ENCODE measurements at places on chromosomes 6 and 20.

DNA sequence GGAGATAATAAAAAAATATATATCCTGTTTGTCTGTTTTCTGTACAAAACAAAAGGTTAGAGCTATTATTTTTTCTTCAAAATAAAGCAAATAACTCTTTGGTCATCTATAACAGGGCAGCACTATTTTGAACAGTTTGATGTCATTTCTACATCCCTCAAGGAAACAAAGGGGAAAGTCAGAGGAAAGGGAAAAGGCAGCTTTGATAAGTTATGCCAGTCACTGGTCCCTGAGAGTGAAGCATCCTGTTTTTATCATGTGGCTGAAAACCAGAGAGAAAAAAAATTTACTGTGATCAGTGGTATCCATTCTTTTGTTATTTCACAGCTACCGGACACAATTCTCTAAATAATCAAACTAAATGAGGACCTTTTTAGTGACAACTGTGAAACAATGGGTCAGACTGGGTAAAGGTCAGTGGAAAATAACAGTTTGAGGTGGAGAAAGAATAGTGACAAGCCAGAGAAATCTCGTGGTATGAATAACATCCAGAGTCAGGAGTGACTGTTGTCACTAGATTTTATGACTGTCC lies 356.0 kb downstream of the HDGFL1 start:
- no peak for DNase-seq

DNA sequence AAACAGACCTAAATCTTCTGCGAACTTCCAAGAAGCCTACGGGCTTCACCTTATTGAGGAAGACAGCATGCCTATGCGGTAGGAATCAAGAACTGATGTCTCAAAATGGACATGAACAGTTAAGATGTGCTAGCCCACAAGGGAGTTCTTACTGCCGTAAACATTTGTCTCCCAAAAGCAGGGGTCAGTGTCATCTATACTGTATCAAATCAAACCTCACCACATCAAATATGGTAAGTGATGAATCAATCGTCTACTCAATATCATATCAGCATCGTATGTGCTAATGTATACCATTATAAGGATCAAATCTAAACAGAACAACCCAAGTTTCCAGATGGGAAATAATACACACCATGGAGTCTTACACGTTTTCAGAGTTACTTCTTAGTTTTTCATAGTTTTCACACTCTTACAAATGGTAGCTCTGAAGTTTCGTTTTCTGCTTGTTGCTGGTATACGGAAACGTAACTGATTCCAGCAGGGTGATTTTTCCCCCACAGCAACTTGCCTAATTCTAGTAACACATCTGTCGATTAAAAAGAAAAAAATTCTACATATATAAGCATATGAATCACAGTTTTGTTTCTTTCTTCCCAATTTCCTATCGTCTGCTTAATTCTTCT lies 12.6 kb downstream of the RRBP1 start:
- no peak for DNase-seq

- DNase-seq: no peak
These were observed 291.8 kb downstream of the LRFN2 start for GRCh38 chr6:40295251-40295950.

GRCh38 chr6:111416529-111416928 lies 66.5 kb downstream of the REV3L start:
- DNase-seq: no peak

DNA sequence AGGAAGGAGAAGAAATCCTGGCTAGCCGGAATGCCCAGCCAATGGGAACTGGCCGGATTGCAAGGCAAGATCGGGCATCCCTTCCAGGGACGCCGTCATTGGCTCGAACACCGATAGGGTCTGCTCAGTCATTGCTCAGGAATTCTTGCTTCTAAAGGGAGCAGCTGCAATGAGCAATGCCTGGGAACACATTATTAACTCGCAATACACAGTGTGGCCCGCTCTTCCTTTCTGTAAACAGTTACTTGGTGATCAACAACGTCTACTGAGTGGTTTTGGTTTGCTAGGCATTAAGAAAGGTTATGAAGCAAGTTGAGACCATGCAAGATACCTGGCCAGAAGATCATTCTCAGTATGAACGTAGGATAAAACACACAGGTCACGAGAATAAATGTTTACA lies 165.4 kb upstream of the CITED2 start:
- no peak for DNase-seq

DNA sequence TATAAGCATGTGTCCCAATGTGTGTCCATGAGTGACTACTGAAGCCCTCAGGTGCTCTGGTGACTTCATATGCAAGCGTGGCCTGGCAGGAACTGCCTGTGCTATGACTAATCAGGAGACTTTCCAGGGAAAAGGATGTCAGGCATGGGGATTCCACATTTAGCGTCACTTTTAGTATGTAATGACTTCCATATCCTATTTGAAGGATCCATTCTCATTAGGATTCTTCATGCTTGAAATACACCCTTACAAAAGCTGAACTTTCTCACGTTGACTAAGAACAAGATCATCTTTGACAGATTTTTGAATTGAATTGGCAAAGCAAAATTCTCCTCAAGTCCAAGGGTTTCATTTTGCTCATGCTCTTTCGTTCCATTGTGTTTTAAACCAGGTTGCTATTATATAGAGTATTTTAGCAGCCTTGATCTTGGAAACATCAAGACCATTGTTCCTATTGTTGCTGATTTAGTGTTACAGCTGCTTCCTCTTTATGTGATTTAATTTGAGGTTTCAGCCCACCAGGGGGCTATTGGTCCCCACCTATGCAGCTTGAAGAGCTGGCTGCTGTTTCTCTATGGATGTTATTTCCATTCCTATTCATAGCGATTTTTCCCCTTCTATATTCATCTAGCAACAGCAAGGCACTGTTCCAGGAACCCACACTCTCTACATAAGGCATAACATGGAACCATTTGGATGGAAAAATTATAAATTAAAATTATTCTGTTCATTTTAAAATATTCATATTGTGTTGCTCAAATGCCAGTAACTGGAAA lies 418.6 kb downstream of the CDKAL1 start:
- no peak for DNase-seq

GRCh38 chr6:143241111-143241510 lies 180.4 kb downstream of the AIG1 start:
- no peak for DNase-seq

DNA sequence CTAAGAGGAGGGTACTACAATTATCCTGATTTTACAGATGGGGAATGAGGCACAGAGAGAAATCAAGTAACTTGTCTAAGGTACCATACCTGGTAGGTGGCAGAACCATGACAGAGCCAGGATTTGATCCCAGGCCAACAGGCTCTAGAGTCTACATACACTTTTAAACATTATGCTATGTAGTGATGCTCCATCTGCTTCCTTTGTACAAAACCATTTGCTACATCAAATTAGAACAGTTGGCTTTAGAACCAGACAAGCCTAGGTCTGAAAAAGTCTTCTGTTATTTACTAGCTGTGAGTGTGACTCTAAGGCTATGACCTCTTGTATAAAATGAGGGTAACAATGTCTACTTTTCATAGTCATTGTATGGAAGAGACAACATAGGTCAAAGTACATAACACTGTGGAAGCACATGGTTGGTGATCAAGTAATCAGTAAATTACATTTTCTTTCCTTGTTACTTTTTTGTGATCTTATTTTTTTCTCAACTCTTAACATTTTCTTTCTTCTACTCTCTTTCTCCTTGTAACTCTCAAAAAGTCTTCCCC lies 122.1 kb downstream of the PDSS2 start:
- DNase-seq: no peak

GRCh38 chr6:53960311-53960710 lies 150.9 kb upstream of the MLIP start:
- DNase-seq: no peak

GRCh38 chr6:633611-634010 lies 23.3 kb downstream of the HUS1B start:
- no peak for DNase-seq

- no peak for DNase-seq
These were observed 37.1 kb upstream of the PROKR2 start for GRCh38 chr20:5353624-5354496.

DNA sequence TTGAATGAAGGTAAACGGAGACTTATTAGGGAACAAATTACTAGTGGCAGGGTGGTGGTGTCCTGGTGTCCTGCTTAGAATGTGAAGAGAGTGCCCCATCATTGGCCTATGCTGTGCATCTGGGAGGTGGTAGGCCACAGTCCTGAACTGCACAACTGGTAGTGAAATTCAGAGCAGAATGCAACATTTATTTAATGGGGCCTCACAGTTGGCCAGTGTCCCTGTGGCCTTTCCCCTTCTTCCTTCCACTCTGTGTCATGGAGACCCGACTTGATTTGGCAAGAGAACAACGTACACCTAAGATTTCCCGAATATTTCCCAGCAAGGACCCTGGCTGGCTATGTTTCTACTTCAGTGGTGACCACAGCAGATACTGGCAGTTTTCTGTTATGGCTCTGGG lies 206.9 kb downstream of the LRFN2 start:
- DNase-seq: no peak

DNA sequence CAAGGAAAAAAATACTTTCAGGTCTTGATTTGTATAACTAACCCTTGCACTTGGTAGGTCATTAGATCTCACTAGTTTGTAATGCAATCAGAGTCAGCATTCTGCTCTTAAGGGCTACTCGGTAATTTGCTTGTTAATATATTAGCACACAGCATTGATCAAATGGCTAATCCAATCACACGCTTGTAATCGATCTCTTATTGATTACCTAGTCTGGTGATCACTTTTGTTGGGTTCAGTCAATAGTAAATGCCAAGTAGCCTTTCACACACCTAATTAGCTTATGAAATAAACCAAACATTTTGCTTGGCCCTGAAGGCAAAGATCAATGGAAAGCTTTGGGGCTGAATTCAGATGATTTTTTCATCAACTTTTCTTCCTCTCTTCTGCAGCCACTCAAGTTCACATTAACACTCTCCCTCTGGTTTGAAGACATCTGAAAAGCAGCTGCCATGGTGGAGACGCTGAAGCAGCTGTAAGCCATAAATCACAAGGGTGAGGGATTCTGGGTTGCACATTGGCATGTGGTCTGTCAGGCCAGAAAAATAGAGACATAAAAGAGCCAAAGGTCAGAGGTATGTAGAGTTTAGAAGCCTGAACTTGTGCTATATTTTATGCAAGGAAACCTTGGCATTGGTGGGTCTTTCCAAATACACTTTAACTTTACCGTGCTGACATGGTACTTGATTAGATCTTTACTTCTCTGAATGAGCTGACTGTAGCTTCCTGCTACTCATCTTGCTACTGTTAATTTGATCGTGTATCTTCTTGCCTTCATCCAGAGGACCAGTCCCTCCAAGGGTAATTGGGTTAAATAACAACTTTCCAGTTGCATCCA lies 234.4 kb downstream of the SIM1 start:
- DNase-seq: no peak

GRCh38 chr6:31035862-31036497 lies 25.7 kb downstream of the MUC22 start:
- no peak for DNase-seq

GRCh38 chr6:150741633-150742200 lies 123.8 kb upstream of the MTHFD1L start:
- DNase-seq: no peak

GRCh38 chr6:2554651-2555260 lies 196.0 kb downstream of the MYLK4 start:
- DNase-seq: no peak

DNA sequence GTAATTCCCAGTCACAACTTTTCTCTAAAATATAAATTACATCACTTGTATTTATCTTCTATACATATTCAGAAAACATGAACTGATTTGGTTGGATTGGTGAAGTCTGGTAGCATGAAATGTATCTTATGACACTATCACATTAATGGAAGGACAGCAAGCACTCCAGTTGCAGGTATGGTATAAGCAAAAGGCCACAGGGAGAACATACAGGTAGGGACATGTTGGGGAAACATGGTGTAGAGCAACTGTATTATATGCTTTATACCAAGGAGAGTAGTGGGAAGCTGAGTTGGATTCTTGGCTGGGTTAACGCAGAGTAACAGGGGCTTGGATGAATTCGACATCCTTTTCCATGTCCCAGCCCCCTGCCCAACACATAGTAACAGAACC lies 1.4 kb upstream of the VARS1 start:
- DNase-seq: no peak

GRCh38 chr20:60587986-60588385 lies 629.8 kb downstream of the CDH26 start:
- no peak for DNase-seq

DNA sequence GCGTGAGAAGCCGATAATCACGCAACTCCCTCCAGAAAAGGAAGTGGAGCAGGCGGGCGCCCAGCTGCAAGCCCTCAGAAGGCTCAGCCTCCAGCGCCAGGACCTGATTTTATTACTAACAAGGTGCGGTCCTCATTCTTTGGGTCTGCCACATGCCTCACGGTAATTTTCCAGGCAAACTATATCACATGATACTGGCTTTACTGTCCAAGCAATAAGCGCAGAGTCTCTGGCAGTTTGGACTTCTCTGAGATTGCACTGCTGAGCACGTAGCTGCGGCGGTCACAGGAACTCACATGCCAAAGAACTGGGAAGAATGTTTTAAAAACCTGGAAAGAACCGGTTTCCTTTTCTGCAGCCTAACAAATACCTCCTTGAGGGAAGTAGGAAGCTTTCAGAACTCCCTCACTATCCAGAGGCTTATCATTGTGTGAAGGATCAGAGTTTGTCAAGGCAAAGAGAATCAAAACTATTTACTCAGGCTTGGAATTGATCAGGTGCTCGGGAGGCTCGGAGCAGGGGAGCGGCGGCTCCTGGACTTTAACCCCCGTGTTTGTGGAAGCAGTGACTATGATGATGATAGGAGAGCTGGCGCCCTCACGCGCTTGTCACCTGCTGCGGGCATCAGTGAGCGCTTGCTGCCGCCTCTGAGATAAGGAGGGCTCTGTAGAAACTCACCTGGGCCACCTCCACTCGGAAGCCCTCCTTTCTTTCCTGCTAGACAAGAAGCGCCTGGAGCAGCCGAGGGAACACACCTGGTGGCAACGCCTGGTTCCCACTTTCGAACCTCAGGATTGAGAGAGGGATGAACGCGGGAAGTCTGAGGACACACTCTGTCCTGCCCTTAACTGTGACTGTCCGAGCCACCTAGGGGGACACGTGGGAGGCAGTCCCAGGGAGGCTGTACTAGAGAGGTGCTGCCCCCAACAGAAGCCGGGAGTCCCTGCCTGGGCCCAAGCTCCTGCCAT lies 27.2 kb upstream of the SYNJ2 start:
- no peak for DNase-seq

DNA sequence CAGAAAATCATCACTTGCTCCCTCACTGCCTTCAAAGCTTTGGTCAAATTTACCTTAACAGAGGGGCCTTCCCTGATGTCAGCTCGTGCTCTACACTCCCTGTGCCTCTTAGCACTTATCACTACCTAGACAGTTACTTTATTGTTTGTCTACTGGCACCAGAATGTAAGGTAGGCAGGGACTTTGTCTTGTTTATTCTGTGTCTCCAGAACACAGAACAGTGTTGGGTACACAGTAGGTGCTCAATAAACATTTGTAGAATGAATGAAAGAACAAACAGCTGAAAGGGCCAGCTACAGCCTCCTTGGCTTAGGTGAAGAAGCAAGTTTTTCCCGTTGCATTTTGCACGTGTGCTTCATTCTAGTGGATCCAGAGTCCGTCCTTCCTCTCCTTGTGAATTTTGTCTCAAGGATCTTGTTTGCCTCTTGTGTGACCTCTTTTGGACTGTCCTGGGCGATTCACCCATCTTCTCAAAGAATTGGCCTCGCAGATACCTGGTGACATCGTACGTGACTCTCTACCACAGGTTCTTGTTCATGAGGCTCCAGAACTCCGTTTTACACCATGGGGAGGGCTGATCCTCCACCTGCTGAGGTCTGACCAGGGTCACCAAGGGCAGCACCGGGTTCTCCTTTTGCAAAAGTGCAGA lies 84.2 kb upstream of the ARMC2 start:
- DNase-seq: no peak

GRCh38 chr6:125807293-125807692 lies 16.5 kb downstream of the NCOA7 start:
- DNase-seq: no peak
